ENCODE measurements at places on chromosomes 4 and X.

GRCh38 chrX:155071694-155072280 lies 479 bp downstream of the BRCC3 start:
- DNase-seq = no peak

- DNase-seq = no peak
Measured at GRCh38 chr4:40395166-40395900, 60.2 kb downstream of the CHRNA9 start.

DNA sequence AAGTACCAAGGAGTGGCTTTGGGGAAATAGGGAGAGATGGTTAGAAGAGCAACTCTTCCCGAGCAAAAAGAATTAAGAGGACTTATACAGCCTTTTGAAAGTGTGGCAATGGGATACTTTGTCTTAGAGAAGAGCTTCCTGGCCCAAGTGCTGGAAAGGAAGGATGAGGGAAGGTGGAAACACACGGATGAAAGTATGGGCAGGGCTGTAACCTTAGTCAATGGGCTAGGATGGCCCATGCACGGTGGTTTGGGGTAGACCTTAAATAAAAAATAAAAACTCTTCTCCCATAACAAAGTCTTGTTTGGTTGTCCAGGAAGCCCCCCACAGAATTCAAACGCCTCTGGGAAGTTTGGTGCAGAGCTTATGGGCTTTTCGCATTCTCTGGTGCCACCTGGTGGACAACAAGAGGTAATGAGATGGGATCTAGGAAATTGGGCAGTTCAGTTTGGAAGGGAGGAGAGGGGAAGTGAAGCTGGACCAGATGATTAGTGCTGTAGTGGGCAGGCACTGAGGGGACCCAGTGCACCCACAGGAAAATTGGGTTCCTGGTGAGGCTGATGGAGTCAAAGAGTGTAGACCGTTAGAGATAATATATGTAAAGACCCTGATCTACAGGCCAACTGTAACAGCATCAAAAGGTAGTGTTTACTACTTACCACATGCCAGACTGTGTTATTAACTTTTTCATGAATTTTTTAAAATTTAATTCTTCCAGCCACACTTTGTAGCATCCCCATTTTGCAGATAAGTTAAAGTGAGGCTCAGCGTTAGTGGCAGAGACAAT lies 13.8 kb upstream of the ENOX2 start:
- peak; percentile 2 for DNase-seq

- no peak for DNase-seq
Measured at GRCh38 chrX:31260351-31260750, 188.5 kb upstream of the FTHL17 start.

GRCh38 chrX:91435395-91435794 lies 756 bp downstream of the PABPC5 start:
- no peak for DNase-seq

DNA sequence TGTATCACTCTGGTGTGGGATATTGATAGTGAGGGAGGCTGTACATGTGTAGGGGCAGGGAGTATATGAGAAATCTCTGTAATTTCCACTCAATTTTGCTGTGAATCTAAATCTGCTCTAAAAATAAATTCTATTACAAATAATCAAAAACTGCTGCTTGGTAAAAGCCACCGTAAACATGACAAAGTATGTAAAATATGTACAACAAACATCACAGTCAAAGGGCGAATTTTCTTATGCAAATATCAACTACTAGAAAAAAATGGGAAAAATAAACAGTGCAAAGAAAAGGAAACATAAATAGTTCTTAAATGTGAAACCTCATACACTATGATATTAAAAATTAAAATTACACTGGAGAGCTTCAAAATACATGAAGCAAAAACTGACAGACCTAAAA lies 105.1 kb upstream of the DCLK2 start:
- DNase-seq = no peak

GRCh38 chrX:53190363-53190960 lies 34.5 kb downstream of the KDM5C start:
- no peak for DNase-seq

DNA sequence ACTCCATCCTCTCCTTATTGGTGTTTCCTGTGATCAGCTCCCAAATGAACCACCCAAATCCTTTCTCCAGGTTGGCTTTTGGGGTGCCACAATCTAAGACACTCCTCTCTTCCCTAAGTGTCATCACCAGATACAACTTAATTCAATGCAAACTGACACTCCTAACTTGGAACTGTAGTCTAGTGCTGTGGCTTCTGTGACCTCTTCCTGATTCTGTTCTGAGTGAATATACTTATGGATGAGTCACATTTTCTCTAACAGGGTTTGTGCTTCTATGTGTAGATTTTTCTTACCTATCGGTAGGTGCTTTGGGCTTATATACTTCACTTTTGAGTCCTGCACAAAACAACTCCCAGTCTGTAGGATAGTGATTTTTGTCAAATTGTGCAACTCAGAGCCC lies 141.3 kb upstream of the MAOA start:
- no peak for DNase-seq

DNA sequence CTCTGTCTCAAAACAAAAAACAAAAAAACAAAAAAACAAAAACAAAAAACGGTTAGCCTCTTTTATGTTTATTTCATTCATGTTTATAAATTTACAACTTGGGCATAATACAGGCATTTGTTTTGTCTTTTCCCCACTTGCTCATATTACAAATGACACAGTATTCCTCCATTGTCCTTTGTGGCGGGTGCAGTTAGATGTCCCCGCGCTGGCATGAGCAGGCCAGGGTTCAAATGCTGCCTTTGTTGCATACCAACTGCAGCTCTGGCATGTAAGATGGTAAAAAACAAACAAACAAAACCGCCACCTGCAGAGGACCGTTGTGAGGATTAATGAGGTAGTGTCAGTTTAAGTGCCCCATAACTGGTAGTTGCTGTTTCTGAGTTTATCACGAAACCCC lies 16.1 kb upstream of the HPF1 start:
- no peak for DNase-seq

DNA sequence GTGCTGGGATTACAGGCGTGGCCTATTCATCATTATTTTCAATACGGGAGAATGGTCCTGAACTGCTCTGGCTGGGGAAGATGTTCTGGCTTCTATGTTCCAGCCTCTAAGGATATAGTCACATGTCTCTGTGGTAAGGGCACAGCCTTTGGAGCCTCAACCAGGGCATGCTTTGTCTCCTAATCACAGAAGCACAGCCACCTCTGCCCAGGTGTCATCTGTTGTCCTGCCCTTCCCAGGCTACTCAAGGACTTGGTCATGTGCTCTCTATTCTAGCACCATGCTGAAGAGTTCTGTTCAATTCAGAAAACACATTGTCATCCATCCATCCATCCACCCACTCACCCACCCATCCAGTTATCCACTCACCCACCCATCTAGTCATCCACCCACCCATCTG lies 29.5 kb downstream of the ASMTL start:
- no peak for DNase-seq

DNA sequence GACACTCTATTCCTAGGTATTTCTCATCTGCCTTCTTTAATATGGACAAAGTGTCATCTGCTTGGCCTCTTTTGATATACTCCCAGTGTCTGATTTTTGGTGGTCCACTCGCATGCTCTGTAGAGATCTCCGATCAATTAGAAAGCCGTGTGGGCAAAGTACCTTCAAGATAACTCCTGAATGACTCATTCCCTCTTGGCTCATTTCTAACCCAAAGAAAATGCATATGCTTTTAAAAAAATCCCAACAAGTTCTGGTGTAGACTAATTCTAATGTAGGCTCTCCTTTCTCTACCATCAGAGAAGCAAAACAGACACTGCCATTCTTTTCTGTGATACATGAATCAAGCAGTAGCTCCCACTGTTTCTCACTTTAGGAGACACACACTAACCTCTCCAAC lies 714.9 kb upstream of the ADGRL3 start:
- DNase-seq = no peak

- peak; percentile 1 for DNase-seq
Measured at GRCh38 chrX:136268051-136269048, 17.1 kb upstream of the MAP7D3 start.

GRCh38 chr4:82799006-82799881 lies 648 bp upstream of the SCD5 start:
- DNase-seq = no peak

- DNase-seq = no peak
Measured at GRCh38 chr4:158535130-158535614, 13.5 kb downstream of the RXFP1 start.

DNA sequence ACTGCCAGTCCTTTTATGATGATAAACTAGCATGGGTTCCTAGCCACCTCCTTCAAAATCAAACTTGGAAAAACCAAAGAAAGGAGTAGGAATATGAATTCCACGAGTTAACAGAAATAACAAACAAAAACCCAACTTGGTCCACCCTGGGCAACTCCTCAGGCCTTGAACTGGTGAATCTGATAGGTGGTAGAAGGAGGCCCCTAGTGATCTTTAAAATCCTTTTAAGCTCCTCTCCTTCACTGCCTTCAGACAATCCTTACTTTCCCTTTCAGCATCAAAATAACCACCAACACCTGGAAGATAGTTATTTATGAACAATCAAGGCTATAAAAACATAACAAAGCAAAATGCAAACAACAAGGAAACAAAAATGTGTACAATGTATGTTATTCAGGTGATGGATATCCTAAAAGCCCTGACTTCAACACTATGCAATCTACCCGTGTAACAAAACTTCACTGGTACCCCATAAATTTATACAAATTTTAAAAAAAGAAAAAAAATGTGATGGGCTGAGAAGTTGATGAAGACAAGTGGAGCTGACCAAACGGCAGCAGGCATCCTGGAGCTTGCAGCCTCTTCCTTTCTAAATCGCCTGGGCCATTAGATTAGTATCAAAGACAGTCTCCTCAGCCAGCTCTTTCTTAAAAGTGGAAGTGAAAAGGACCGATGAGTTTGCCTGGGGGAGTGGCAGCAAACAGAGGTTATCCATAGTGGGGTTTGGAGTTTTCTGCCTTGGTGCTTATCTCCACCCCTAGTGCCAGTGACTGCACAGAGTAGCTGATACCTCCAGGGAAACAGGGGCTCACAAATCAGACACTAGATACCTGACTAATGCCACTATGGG lies 179.6 kb downstream of the TMA16 start:
- DNase-seq = no peak

DNA sequence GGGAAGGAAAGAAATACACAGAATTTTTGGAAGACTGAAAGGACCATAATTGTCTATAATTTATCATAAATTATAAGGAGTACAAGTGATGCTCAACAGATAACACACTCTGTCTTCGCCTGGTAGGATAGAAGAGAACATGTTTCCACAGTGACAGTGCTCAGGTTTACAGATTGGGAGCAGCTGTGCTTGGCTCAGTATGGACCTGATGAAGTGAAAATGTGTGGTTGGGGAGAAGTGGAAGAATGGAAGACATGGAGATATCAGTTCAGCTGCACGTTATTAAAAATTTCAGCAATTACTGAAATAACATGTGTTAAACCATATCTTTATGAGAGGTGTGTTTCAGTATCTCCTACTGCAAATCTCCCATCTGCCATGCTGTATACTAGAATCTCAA lies 90.6 kb downstream of the TLL1 start:
- DNase-seq = no peak

DNA sequence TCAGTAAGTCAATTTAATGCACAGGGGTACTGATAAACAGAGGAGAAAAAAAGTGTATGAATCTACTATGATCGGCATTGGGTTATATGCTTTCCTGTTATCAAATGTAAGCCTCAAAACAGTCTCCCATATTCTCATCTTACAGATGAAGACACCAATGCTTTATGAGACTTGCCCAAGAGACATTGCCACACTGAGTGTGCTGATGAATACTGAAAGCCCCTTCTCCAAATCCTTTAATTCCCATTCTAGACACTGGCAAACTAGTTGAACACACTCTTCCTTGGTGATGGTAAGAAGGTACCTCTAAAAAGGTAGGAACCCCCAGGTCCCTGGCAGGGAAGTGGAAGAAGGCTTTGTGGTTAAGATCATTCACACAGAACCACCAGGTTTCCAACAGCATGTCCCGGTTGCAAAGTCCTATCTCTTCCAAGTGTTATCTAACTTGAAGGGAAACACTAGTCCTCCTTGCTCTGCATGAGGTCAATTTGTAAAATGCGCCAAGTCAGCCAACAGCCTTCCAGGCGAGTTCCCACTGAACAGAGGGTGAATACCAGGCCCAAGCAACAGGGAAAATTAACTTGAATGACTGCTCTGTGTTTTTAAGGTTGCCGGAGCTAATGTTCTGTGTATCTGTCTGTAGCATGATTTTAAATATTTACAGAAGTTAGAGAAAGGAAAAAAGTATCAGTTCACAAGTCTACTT lies 5.1 kb downstream of the SETD7 start:
- DNase-seq = no peak

DNA sequence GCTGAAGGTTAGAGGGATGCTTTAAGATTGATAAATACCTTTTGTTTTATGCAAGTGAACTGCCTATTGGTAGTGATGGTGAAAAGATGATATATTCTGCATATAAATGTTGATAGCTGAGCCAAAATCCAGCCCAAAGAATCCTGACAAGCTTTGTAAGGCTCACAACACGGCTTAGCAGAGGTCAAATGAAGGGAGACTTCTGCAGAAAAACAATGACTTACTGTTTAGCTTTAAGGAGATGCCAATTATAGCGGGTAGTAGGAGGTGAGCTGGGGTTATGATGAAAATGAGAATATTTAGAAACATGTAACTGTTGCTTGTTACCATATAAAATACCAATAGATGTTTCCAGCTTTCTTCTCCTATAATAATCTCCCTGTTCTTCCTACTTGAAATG lies 97.1 kb downstream of the AFF1 start:
- no peak for DNase-seq

- DNase-seq = no peak
Measured at GRCh38 chrX:155070663-155070974, 317 bp downstream of the CMC4 start.

GRCh38 chr4:184434501-184435066 lies 39.8 kb downstream of the IRF2 start:
- DNase-seq = no peak

DNA sequence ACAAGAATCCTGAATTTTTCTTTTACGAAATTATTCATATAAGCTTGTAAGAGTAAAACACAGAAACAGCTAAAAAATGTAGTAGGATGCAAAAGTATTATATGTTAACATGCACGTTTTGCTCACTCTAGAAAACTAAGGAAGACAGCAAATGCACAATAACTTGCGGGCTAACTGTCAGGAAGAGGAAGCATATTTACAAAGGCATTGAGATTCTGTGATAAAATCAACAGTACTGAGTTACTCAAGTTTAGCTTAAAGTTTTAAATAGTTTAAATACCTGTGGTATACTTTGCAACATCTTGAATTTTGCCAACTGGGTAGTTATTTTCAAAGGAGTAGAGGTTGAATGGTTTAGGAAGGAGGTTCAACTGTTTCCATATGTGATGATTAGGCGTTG lies 37.0 kb downstream of the SH2D1A start:
- DNase-seq = no peak

DNA sequence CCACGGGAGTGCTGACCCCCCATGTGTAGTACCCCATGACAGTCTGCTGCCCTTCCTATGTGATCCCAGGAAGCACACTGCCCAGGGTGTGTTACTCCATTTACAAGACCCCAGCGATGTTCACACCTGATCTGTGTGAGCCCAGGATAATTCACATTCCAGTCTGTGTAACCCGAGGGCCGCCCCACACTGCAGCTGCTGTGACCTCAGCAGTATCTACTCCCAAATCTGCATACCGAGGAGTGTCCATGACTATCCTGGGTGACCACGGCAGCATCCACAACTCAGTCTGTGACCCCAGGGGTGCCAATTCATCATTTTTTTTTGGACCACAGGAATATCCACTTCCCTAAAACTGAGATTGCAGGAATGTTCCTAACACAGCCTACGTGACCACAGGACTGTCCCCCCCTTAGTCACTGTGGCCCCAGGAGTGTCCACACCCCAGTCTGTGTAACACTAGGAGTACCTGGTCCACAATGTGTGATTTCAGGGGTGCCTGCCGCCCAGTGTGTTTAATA lies 7.8 kb upstream of the GLOD5 start:
- DNase-seq = no peak

- no peak for DNase-seq
Measured at GRCh38 chr4:31088600-31089230, 368.5 kb downstream of the PCDH7 start.

Measured in stimulated activated CD4-positive, alpha-beta T cell treated with anti-CD3 and anti-CD28 coated beads, Interleukin-15, amount 100 ng/mL, for 1 hour (primary cell).